ENCODE measurements at places on chromosomes 5 and 9. TPM values are rescaled to one million over a fixed set of nuclear protein-coding genes. Genes with fewer than 3 reads are reported as not detected.

Gene IFNA2
- total RNA-seq = not detected

Gene EPB41L4A
- total RNA-seq = 1.0 TPM

Gene ISCA1
- 21.2 TPM for total RNA-seq

Gene HK3
- total RNA-seq = 2.3 TPM

Gene ANKRD31
- total RNA-seq = 0.51 TPM

DNA sequence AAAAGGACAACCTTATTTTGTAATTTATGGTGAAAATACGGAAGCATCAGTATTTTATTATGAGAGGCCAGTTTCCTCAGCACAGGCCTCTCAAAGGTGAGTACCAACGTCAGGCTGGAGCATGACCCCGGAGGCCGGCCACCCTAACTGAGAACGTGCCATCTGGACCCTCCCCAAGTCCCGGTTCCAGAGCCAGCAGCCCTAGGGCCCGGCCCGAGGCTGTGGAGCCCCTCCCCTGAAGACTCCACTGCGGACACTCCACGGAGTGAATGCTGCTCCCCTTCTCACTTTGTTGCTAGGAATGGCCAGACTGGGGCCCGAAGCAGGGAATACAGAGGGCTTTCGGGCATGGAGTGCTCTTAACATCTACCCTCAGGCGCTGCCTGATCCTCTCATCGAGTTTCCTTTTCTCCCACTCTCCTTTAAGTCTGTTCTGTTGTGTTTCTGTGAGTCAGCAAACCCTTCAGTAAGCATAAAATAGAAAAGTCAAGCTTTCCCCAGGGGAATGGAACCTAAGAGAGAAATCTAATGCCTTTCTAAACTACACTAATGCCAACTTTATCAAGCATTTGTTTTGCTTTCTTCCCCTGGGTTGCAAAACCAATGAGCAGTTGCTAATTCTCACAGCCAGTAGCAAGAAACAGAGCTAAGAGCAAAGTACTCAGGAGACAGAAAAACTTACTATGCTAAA is 4.5 kb downstream of the BRD9 start:
- DNase-seq = no peak

GRCh38 chr5:90549223-90549622 is 9.4 kb upstream of the ADGRV1 start:
- no peak for DNase-seq

Gene IRX4
- total RNA-seq = not detected

Gene CCDC187
- not detected for total RNA-seq

- DNase-seq = no peak
Observed at GRCh38 chr9:106307670-106308069, 555.3 kb upstream of the ZNF462 start.

- peak; percentile 82 for DNase-seq
Observed at GRCh38 chr5:172175263-172175719, 12.7 kb downstream of the STK10 start.

Gene CCDC171
- 1.7 TPM for total RNA-seq

DNA sequence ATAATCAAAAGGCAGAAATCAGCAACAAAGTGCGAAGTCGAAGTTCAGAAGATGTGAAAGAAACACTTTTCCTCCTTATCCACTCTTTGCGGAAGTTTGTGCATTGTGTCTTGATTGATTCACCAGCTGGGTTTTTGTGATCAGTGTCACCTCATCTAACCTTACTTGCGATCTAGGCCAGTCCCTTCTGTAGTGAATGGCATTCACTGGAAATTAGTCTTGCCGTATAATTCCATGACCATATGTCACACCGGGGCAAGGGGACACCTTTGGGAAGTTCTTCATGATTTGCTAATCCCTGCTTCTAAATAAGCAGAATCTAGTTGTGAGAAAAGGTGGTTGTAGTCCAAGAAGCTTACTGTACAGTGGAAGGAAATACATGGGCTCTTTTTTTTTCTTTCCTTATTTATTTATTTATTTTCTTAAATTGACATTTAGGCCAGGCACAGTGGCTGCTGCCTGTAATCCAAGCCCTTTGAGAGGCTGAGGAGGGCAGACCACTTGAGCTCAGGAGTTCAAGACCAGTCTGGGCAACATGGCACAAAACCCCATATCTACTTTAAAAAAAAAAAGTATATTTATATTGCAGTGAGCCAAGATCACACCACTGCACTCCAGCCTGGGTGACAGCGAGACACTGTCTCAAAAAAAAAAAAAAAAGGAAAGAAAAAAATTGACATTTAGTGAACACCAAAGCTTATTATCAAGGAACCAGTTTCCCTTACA is 7.8 kb downstream of the RAI14 start:
- DNase-seq = no peak

DNA sequence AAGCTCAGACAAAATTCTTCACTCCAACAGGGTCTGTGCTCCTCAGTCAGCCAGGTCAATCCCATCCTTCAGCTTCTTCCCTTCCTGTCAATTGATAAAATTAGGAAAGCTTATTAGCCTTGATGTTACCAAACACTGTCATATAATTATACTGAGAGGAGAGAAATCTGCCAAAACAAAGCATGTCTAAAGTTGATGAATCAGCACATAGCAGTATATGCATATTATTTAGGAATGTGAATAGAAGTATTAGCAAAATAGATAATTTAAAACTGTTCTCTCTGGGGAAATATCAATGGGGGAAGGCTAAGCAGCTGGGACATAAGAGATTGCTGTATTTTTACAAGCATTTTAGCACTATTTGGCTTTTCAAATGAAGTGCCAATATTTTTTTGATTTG is 107.1 kb downstream of the SAXO1 start:
- no peak for DNase-seq

DNA sequence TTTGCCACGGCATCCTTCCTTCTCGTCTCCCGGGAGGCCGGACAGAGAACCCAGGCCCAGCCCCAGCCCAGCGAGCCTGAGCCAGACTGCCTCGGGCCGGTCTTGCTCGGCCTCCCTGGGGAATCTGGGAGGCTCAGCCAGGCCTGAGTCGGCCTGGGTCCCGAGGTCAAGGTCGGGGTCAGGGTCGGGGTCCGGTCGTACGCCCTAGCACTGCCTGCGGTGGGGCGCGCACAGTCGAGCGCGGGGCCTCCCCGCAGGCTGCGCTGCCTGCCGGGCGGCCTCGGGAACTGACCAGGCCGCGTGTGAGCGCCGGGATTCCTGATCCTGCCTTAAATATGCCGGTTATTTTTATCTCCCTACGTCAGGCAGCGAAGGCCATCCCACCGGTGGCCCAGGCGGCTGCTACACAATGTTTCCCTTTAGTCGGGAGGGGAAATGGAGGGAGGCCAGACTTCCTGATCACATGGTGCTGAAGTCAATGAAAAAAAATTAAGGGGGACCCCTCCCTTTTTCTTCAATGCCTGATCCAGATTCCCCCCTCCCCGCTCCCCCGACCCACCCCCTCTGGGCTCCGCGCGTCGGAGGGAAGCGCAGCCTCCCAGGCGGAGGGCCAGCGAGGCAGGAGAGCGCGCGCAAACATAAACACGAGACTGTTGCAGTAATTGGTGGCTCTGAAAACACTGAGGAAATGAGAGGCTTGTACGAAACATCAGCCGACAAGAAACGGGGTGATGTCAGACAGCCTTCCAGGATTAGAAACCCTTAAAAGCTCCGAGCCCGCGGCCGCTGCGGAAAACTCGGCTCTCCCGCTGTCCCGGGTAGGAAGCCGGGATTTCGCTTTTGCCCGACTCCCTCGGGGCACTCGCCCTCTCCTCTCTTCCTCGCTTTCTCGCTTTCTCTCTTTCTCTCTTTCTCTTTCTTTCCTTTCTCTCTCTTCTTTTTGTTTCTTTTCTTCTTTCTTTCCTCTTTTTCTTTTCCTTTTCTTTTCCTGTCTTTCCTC is 148.2 kb upstream of the KLF4 start:
- DNase-seq = no peak

- DNase-seq = no peak
Observed at GRCh38 chr5:68369457-68370125, 154.0 kb downstream of the PIK3R1 start.

Gene GLIPR2
- total RNA-seq = 56.5 TPM

- DNase-seq = peak; percentile 60
Observed at GRCh38 chr9:21995666-21996398, 1.2 kb downstream of the CDKN2B-AS1 start.

Gene RASEF
- not detected for total RNA-seq

DNA sequence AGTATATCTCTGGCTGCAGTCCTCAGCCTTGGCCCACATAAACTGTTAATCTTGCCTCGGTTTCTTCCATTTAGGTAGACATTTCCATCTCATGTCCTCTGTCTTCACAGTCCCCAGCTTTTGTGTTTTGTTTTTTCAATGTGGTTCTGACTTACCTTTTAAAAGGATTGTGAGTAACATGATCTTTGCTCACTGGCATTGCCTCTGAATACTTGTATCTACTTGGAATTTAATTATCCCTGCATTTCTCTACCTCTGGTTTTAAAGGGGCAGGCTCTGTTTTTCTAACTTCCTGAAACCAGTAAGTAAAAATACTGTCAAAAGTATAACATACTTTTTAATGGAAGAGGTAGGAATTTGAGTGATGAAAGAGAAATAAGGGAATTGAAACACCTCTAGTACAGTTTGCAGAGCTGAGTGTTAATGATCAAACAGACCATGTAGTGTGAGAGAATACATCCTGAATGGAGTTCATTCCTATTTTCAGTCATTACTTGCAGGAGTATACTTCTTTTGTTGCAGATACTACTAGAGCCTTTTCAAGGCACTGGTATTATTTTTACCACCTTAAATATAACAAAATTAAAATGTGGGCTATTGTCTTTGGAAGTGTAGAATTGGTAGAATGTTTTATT is 62.6 kb downstream of the MTREX start:
- no peak for DNase-seq

- DNase-seq = no peak
Observed at GRCh38 chr5:145360936-145361335, 474.2 kb downstream of the PRELID2 start.

GRCh38 chr5:171629628-171630349 is 155.8 kb upstream of the SMIM23 start:
- peak; percentile 31 for DNase-seq

DNA sequence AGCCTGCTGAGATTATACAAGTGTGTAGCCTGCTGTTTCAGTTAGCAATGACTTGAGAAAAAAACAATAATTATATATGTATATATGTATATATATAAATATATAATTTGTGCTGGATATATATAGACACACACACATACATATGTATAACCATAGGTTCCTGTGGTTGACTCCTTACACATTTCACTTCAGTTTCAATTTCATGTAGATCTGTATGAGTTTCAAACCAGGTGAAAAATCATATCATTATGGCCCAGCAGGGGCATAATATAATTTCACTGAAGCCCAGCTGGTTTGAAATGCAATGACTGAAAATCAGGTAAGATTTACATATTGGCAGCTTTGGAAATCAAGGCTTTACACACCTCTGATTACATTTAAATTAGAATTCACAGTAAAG is 690.4 kb upstream of the CDH18 start:
- DNase-seq = no peak

DNA sequence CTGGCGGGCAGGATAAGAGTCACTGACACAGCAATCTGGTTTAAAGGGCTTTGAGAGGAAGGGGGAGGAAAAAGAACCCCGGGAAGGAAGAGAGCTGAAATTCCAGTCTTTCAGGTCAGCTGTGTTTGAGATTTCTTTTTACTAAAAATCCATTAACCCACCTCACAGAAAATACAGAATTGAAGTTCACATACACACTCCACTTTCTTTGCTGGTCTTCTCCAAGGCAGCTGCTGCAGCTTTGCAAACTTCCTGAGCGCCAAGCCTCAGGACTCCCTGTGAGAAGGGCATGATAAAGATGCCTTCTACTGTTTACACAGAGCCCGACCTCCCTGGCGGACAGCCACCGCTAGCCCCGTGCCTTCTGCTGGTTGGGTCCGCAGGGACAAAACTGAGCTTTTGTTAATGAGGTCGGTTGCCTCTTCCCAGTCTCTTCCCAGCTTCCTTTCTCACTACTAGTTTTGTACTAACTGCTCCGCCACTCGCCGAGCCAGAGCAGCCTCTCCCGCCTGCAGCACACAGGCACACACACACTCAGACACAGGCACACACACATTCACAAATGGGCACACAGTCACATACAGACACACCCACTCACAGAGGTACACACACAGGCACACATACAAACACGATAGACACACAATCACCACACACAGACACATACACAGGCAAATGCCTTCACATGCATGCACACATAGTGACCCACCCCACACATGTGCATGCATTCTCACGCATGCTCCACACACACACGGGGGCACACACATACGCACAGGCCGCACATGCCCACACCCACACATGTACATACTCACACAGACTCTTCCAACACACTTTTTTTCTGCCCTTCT is at the start of gene FREM1:
Gene FREM1 (minus strand): TSS at position 468 of the 845 bp plus-strand sequence. CDS start 41,451 bp downstream, outside the sequence.
- no peak for DNase-seq

Gene RMND5B
- 12.5 TPM for total RNA-seq

GRCh38 chr9:73243078-73243477 is 91.4 kb downstream of the ANXA1 start:
- no peak for DNase-seq

GRCh38 chr9:83220730-83221129 is 157.8 kb upstream of the RASEF start:
- DNase-seq = no peak

DNA sequence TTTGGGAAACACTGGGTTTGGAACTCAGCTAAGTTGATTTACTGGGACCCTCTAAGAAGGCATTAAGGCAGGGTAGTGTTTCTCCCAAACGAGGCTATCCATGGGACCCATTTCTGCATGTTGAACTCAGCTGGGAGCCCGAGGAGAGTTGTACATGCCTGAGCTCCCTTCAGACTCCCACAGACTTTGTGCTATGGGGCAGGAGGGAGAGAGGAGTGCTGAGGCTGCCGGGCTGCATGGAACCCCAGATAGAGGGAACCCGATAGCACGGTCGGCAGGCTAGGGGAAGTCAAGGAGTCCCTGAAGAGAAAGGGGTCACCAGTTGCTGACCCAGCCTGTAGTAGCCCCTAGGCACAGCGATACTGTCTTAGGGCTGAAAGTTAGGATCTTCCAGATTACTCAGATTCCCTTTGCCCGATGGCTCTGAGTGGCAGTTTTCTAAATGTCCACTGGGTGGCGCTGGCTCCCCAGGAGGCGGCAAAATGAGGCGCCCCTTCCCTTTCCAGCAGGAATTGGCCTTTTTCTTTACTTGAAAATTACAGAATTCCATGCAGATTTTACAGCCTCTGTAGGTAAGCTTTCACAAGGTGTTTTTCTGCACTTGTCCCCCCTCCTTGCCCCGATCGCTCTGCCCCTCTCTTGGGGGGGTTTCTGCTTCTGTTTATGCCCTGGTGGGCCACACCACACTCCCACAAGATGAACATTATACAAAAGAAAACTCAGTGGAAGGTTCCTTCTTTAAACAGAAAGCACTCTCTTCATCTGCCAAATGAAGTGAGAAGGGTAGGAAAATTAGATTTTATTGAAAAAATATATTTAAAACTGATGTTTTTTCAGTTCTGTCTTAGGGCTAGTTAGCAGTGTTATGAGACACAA is 17.8 kb downstream of the NANS start:
- peak; percentile 74 for DNase-seq

Gene USP20
- total RNA-seq = 107 TPM

Data from activated naive CD8-positive, alpha-beta T cell treated with anti-CD3 and anti-CD28 coated beads, Interleukin-2, amount 10 ng/mL, durations not matched to agents 7 days and 5 days (primary cell).